Stomach (tissue), 19 donors: ENCODE measurements at places on chromosomes 13 and 19. TPM values are rescaled to one million over a fixed set of nuclear protein-coding genes. Genes with fewer than 3 reads are reported as not detected.

CALR3 gene
- not detected for total RNA-seq

GPR4 gene
- 1.3 TPM for total RNA-seq

DNA sequence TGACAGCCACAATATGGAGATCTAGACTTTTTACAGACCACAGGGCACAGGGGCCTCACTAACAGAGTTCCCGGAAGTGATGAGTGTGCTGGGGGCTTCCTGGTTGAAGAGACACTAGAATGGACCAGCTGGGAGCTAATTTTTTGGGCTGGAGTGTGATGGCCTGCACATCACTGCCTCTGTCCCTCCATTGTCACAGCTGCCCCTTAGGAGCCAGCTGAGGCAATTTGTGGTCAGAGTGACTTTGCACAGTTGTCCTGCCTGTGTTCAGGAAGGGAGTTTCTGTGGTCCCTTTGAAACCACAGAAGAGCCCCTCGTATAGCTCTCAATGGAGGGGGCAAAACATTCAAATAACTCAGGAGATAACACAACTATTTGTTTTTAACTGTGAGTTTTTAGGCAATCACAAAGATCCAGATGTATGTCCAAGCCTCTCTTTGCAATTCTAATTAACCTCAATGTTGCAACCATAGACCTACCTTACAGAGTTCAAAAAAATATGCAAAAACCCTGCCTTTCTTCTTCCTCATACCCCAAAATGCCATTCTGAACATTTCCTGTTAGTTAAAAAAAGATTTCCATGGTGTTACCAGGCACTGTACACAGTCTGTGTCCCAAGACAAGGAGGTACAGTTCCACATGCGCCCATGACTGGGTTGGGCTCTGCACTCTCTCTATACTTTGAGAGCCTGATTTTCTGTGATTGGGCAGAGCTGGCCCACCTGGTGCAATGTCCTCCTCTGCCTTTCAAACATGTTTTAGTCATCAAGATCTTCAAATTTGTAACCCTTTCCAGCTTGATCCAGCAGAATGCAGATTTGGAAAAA lies 2.4 kb downstream of the ALOX5AP start:
- DNase-seq = no peak

DNA sequence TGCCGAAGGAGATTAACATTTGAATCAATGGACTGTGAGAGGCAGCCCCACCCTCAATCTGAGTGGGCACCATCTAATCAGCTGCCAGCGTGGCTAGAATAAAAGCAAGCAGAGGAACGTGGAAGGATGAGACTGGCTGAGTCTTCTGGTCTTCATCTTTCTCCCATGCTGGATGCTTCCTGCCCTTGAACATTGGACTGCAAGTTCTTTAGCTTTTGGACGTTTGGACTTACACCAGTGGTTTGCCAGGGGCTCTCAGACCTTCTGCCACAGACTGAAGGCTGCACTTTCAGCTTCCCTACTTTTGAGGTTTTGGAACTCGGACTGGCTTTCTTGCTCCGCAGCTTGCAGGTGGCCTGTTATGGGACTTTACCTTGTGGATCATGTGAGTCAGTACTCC lies 14.7 kb downstream of the NHLRC3 start:
- DNase-seq = no peak

- DNase-seq = no peak
Observed at GRCh38 chr13:57627663-57628062, 3.9 kb upstream of the PCDH17 start.
